ENCODE measurements at places on chromosomes 11 and 22. TPM values are rescaled to one million over a fixed set of nuclear protein-coding genes. Genes with fewer than 3 reads are reported as not detected.

SLC25A18 gene
- not detected for total RNA-seq

KDM4E gene
- total RNA-seq, result not detected

GSTP1 gene
- 1,013 TPM for total RNA-seq

SHANK3 gene
- total RNA-seq, result 0.79 TPM

PDXP gene
- 8.3 TPM for total RNA-seq

All from aortic smooth muscle cell (primary cell).